ENCODE measurements at places on chromosomes 6 and 20.

DNA sequence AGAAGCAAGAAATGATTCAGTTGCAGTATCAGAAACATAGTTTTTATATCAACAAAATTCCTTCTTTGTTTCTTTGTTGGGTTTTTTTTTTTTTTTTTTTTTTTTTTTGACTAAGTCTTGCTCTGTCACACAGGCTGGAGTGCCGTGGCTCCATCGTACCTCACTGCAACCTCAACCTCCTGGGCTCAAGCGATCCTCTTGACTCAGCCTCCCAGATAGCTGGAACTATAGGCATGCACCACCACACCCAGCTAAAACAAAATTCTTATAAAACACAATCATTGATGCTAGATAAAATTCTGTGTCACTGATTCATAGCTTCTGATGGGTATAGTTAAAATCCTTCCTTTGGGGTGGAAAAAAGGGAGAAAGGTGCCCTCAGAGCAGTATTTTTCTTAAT lies 110.3 kb upstream of the TNFAIP3 start:
- DNase-seq, result no peak

GRCh38 chr6:134245041-134245440 lies 72.9 kb downstream of the SGK1 start:
- DNase-seq, result no peak

DNA sequence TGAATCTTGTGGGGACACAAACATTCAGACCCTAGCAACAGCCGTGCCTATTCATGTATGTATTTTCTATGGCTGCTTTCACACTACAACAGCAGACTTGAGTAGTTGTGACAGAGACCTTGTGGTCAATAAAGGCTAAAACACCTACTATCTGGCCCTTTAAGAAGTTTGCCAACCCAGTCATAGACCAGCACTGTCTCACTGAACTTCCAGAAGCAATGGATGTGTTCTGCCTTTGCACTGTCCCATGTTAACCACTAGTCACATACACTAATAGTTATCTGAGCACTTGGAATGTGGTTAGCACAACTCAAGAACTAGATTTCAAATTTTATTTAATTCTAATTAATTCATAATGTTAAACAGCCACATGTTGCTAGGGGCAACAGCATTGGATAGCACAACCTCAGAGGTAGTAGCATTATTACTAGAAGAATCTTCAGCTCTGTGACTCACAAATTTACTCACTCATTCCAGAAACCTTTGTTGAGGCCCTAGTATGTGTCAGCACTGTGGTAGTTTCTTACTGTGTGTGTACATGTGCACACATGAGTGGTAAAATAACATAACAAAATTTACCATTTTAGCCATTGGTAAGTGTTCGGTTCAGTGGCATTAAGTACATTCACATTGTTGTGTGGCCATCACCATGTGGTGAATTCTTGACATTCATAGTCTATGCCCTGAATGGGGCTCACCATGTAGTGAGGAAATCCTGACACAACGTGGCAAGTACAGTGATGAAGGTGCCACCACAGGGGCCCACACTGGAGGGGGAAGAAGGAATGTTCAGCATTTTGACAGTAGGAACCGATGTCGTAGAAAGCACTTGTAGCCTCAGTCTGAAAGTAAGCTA lies 107.3 kb downstream of the CEP57L1 start:
- peak; percentile 9 for DNase-seq

GRCh38 chr6:140636908-140637402 lies 1262.5 kb upstream of the CITED2 start:
- no peak for DNase-seq

DNA sequence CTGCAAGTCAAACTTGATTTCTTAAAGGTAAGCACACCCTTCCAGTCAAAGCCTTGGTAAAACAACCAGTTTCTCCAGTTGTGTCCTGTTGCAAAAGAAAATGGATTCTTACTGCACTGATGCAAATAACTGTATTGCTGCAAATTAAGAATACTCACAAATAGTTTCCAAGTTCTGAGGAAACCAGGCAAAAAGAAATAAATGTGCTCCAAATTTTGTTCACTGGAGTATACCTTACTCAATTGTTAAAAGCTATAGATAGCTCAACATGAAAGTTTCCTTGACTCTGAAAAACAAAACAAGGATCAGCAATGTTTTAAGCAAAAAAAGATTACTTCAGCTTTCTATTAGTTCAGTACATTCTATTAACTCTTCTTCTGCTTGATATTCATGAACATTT lies 75.2 kb downstream of the SLC16A10 start:
- DNase-seq, result no peak

DNA sequence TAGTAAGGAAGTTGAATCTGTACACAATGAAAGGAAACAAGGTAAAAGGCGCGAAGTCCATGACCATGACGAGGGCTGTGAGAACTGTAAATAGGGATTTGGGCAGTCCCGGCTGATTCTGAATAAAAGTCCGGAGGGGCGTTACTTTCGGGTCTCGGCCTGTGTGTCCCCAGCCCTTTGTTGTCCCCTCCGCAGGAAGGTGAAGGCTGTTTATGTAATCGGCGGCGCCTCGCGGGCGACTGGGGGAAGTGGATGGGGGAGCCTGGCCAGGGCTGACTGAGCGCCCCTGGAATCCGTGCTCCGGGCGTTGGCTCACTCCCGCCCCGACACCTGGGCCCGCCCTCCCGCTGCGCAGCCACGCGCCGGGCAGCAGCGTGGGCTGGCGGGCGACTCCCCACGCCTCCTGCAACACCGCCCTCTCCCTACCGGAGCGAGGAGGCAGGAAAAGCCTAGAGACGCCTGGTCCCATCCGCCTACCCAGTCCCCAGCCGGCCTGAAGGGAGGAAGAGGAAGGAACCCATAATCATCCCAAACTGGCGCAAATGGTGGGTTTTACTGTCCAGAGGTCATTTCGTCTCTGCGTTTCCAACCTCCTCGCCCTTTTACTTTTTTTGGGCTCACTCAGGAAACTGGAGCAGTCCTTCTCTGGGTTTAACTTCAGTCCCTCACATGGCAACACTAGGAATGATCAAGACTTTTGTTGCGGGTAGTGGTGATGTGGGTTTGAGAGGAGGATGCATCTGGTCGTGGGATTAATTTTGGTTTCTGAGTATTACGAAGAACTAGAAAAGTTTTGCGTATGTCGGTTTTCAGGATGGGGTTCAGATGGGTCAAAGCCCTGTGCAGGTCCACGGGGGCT lies 12.1 kb downstream of the TRIM31 start:
- peak; percentile 74 for DNase-seq

DNA sequence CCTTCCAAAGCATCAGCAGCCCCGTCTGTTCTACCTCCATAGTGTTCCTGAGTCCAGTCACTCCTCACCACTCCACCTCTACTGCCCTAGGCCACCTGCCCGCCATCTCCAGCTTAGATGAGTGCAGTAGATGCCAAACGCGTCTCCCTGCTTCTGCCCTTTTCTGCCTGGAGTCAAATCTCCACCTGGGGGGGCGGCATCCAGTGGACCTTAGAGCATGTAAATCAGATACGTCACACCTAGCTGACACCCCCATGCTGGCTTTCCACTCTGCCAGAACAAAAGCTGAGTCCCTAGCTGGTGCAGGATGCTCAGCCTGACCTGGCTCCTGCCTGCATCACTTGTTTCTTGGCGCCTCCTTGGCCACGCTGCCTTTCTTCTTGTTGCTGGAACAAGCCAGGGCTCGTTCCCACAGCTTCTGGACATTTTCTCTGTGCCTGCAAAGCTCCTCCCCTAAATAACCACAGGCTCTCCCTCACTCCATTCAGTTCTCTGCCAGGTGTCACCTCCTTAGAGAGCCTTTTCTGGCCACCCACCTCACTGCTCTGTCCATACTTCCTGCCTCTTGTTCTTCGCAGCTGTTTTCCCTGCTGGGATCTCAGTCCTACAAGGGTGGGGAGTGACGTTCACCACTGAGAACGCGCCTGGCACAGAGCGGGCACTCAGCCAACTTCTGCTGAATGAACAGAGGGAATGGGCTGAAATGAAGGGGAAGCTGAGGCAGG lies 5.8 kb downstream of the DDR1 start:
- DNase-seq, result peak; percentile 81

- no peak for DNase-seq
Measured at GRCh38 chr6:143146186-143146851, 85.6 kb downstream of the AIG1 start.

- DNase-seq, result no peak
Measured at GRCh38 chr6:56406276-56407269, 159.2 kb upstream of the COL21A1 start.

DNA sequence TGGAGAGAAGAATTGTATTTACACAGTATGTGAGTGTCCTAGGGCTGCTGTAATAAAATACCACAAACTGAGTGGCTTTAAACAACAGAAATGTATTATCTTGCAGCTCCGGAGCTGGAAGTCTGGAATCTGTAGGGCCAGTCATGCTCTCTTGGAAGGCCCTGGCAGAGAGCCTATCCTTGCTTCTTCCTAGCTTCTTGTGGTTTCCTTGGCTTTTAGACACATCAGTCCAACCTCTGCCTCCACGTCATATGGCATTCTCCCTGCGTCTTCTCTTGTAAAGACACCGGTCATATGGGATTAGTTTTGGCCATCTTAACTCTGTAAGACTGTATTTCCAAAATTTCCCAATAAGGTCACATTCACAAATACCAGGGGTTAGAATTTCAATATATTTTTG lies 10.8 kb downstream of the FNDC1 start:
- no peak for DNase-seq

DNA sequence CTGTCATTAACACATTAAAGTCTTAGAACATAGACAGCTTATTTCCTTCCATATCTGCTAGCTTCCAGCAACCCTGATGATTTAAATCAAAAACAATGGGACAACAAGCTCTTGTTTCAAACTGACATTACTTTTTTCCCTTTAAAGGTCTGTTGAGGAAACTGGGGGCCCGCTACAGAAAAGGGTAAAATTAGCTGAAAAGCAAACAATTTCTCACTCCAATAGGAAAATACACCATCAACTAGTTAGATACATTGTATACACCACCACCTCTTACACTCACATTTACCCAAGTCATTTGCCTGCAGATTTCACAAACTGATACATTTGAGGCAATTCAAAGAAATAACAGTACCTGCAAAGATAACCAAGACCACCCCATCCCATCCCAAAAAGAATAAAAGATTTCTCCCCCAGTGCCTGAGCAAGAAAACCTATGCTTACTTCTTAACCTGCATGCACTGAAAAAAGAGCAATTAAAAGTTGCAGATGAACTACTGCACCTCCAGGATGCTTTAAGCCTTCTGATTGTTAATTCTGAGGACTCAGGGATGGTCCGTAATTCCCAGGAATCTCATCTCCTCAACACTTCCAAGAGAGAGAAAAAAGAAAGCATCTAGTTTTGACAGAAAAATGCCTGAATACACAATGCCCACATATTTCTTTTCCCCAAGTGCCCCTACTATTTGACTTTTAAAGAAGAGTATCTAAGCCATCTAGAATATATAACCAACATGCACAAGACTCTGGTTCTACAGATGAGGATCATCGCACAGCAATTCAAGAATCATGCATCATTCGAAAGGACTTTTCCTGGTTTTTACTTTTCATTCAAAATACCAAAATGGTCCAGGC lies 5.6 kb downstream of the ZMYND8 start:
- DNase-seq, result no peak

DNA sequence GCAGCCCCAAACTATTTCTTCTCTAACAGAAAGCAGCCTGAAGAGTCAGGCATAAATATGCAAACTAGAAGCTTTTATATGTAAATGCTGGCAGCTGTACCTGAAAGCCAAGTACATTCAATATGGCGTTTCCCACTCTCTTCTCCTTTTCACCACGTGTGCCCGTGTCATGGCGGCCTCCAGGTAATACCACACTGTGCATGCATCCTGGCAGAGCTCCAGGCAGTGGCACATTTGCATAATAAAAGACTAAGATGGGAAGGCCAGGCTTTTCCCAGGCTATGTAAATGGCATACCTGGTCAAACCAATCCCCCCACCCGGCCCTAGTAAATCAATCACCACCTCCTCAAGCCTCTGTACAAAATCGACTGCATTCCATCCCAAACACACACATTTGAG lies 120.6 kb downstream of the MMUT start:
- DNase-seq, result no peak

Measured in RWPE1 (cell line).